Heart right ventricle (tissue), 16 donors: ENCODE measurements at places on chromosomes 5 and 9.

DNA sequence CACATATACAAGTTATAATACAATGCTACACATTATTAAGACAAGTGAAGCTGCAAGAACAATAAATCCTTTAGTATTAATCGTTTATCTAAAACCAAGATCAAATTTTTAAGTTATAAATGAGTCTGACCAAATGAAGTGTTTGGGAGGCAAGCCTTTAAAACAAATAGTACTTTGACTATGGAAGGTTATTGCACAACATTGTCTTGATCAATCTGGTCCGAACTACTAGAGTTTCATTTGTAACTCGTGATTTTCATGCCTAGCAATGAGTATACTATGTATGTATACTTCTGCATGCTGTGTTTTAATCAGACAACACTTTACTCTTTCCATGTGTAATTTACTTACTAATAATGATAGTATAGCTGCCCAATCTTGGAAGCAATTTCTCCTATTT is 87.2 kb upstream of the GOLGA1 start:
- no peak for DNase-seq

GRCh38 chr9:36170531-36170930 is 1.3 kb downstream of the CCIN start:
- no peak for DNase-seq

GRCh38 chr5:85843535-85843934 is 774.2 kb upstream of the COX7C start:
- DNase-seq: no peak

DNA sequence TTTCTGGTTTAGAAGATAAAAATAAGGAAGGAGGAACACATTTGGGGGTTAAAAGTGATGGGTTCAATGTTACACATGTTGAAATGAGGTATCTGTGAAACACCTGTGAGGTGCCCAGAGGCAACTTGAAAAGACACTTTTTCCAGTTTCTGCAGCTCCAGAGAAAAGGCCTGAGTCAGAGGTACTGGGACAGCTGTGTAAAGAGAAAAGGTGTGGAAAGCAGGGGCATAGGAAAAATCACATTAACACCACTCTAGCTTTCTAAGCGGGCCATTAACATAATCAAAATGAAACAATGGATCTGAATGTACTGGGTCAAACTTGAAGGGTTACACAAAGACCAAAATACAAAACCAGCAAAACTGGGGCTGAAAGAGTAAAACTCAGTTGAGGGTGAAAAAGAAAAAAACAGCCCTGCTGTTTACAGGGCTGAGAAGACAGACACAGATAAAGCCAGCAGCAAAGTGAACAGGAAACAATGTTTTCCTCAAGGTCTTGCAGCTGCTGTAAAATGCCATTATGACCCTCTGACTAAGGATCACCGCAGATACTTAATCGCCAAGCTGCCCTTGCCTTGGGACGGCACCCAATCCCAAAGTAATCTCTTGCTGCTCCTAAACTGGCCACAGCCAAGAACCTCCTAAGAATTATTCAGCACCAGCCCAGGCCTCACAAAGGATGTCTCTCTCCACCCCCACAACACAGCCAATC is 104.7 kb downstream of the DROSHA start:
- no peak for DNase-seq

DNA sequence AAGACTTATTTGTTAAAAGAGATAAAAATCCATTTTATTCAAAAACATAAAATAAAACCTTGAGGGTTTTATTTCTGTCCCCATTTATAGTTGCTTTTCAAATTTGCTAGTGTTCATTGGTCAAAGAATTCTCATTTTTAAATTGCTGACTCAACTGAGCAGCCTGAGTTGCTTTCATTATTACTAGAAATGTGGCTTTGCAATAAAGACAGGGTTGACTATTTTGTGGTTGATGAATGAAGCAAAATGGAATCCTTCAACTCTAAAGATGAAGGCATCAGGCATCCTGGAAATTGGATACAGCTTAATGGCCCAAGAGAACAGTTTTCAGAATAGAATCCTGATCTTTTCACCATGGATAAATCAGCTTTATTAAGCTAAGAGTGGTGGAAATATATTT is 23.9 kb upstream of the PPP3R2 start:
- no peak for DNase-seq

- peak; percentile 51 for DNase-seq
Observed at GRCh38 chr9:121675969-121676822, 24.8 kb downstream of the DAB2IP start.

- peak; percentile 16 for DNase-seq
Observed at GRCh38 chr5:150000990-150001659, 586 bp downstream of the HMGXB3 start.

DNA sequence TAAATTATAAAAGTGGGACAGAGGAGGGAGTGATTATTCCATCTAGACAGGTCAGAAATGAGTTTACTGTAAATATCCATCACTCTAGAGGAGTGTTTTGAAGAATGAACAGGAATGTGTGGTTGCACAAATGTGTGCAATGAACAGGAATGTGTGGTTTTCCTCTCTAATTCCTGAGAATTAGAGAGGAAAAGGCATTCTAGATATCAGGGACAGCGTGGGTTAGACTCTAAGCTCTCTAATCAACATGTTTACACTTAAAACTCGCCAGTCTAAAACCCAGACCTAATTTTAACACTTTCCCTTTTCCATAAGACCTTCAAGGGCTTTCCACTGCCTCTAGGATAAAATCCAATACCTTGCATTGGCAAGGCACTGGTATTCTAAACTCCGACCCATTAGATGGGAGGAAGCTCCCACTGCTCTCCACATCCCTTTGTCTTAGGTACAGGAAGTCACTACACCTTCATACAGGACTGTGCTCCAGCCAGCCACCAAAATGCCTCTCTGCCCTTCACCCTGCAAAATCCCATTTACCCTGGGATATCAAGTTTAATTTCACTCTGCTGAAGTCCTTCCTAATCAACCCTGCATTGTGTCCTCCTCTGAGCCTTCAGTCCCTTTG is 67.9 kb downstream of the NFIB start:
- no peak for DNase-seq
